ENCODE measurements at places on chromosomes 3 and 15.

- DNase-seq, result no peak
Measured at GRCh38 chr3:15520804-15521572, 518 bp downstream of the COLQ start.

DNA sequence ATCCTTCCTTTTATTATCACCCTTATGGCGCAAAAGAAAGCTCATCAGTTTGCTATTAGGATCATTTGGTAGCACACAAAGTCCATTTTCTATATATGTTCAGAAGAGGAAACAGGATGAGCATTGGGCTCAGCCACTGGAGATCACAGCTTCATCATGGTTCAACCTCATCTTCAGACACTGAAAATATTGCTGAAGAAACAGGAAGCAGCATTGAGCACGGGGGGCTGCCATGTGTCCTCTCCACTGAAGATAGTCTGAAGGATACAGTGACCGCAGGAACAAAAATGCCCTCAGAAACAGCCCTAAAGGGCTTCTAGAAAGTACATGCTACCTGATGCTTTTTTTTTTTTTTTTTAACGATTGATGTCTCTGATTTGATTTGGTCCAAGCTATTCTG is 835.3 kb upstream of the CFAP20DC start:
- DNase-seq, result no peak

DNA sequence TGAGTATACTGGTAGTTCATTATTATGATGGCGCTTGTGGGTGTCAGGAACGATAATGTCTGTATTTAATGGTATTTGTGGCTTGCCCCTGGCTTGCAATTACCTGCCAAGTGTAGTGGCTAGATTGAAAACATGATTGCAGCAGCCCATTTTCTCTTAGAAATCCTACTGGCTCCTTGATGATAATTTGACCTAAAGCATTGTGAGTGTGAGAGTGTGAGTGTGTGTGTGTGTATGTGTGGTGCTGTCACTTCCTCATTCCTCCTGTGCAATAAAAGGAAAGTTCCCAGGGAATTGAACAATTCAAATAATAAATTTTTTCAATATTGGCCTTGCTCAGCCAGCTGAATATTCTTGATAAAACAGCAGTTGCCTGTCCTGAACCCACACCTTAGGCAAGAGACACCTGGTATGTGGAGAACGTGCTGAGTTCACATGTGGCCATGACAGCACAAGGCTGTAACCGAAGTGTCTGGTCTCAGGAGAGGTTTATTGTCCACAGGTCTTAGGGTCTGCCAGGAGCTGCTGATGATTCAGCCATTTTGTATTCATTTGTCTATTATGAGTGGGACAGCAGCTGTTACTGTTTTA is 193.3 kb downstream of the CD47 start:
- no peak for DNase-seq

DNA sequence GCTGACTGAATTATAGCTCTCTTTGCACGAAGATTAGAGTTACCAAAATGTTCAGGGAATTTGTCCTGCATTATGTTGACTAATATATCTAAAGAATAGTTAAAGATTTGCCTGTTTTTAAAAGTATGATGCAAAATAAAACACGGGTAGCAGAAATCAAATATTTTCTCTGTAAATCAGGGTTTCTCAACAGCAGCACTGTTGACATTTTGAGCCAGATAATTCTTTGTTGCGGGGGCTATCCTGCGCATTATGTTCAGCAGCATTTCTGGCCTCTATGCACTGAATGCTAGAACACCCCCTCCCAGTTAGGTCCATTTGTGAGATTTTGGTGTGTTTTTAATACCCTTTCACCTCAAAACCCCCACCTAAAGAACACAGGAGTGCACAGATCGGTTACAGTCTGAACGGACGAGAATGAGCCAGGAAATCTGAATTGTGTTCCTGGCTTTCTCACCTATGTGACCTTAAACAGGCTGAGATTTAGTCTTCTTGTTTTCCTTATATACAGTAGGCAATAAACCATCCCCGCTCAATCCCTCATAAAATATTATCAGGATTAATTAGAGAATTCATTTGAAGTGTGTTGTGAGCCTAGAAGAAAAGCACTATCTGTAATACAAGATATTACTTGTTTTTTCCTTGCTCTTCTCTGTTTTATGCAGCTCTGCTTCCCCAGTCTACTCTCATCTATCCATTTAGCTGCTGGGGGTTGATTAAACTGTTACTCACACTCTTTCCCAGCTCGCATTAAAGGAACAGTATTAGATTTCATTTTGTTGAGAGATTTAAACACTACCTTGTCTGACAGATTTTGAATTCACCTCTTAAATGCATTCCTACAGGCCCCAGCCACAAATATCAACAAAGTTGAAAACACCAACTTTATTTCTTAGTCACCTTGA is 247.5 kb upstream of the GOLIM4 start:
- DNase-seq, result no peak

DNA sequence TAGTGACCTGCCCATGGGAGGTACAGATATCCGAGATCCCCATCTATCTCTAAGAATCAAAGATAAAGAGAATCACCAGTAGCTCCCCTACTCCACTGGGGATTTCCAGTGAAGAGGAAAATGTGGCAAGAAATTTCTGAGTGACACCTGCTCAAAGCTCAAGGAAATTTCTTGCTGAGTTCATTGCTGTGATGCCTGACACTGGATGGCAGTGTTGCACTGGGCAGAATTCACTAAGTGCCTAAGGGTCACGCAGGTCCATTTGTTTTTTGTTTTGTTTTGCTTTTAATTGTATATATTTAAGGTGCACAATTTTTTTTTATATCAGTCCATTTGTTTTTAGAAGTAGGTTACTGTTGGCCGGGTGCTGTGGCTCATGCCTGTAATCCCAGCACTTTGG is 109.5 kb upstream of the KCNAB1 start:
- DNase-seq, result peak; percentile 21

- no peak for DNase-seq
Measured at GRCh38 chr3:38549082-38549481, 52.9 kb downstream of the EXOG start.

DNA sequence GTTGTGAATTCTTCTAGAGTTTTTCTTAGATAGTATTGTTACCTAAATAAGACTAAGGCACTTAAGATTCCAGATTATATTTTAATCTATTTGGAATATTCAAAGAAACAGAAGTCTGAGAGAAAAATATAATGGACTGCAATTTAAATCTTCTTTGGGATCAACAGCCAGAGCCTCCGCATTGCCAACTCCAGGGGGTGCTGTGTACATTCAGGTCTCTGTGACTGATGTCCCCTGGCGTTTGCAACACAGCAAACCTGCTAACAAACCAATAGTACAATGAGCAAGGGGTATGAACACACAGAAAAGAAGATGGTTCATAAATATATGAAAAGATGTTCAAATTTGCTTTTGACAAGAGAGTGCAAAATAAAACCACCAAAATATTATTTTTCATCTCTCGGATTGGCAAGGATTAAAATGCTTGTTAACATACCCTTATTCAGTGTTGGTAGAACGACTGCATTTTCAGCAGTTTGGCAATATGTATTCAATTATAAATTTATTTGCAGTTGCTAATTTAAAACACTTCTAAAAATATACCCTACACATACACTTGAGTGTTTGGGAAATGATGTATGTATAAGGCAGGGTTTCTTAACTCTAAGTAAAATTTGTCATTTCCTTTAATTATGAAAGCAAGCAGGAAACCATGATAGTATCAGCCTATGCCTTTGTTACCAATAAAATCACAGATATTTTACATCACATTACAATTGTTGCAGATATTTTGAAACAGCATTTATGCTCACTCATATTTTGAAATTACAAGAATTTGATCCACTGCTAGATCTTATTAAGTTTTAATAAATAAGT is 16.1 kb upstream of the TM4SF1 start:
- DNase-seq, result no peak

DNA sequence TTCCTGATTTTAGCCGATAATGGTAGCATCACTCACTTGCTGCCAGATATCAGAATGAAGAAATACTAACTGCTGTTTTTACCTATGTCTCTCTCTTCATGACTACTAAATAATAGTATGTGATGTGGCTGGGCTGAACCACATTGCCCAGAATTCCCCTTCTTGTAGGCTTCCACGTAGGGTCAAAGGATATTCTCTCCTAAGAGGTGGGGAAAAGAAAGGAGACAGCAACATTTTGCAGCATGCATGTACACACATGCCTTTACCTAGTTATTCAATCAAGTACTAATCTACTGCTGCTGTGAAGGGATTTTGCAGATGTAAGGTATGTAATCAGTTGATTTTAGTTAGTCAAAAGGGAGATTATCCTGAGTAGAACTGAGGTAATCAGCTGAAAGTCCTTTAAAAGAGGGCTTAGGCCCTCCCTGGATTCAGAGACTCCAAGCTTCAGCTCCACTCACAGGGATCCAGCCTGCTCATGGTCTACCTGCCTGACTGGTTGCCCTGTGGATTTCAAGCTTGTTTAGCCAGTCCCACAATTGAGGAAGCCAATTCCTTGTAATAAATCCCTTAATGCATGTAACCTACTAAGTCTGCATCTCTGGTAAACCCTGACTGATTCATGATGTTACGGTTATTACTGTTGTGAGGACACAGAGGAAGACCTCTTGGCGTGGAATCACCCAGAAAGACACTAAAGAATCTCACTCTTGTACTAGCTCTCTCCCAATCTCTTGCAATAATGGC is 20.4 kb downstream of the PLD1 start:
- no peak for DNase-seq

- DNase-seq, result no peak
Measured at GRCh38 chr3:140870351-140870750, 71.3 kb upstream of the SLC25A36 start.

DNA sequence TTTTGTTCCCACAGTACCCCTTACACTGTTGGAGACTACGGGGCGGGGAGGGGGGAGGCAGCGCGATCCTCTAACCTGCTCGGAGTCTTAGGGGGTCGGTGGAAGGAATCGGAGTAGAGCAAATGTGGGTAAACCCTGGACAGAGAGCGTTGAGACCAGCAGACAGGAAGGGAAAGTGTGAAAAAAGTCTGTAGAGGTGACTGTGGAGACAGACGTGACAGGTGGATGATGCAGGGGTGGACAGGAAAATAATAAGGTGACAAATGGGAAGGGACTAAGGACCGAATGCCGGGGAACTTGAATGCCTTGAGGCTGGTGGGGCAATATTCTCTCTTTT is 424 bp downstream of the EAF2 start:
- DNase-seq, result no peak

DNA sequence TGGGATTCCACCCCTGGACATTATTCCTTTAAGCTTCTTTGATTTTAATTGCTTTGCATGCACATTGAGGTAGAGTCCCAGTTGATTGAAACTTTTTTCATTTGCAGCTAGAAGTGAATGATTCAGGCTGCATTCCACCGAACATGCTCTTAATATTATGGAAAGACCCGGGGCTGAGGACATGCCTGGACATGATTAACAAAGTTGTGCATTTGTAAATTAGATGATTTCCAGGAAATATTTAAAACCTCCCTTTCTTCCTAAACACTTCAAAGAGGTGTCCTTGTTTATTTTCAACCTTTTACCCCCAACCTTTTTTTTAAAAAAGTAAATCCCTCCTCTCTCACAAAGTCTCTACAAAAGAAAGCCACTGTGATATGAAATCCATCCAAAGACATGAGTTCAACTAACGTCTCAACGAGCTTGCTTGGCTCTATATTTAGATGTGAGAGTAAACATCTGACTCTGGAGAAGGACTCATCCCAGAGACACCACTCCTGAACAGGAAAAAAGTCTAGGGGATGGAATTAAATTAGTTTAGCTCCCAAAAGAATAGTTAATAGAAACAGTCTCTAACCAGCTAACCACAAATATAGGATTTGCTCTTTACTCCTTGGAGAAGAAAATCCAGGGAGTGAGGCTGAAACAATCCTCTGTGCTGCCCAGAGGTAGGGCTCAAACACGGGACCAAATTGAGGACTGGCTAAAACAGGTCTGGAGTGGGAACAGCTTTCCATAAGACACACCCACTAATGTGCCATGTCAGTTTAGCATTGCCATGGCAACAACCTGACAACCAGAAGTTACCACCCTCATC is 83.1 kb downstream of the XXYLT1 start:
- no peak for DNase-seq

DNA sequence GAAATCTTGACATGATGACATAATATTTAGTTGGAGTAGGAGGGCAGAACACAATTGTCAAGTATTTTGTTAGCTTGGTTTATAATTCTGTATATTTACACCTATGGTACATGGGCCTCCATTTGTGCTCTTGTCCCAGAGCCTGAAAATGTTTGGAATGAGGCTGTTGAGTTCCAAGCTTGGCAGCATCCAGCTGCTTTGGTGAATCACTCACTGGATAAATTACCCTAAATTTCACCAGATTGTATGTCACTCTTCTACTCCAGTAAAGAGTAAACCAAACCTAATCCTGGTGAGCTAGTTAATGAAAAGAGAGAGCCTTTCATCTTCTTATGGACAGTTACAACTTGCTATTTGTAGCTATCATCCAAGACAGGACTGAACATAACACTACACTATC is 928.7 kb downstream of the DIPK2A start:
- DNase-seq, result no peak

DNA sequence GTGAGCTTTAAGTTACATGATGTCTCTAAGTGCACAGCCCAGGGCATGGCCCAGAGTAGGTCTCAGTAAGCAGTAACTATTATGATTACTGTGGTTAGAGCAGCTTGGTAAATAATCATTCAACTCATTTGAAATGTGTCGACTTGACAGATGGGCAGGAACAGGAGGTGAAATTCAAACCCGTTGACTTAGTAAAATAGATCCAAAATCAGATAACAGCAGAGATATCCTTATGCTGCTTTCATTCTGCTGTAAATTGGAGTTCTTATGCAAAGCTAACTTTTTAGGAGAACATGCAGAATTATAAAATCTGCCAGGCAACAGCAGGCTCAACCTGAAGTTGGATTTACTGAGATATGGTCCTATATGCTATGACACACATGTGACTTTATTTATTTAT is 118.7 kb upstream of the KLHL25 start:
- DNase-seq, result no peak

DNA sequence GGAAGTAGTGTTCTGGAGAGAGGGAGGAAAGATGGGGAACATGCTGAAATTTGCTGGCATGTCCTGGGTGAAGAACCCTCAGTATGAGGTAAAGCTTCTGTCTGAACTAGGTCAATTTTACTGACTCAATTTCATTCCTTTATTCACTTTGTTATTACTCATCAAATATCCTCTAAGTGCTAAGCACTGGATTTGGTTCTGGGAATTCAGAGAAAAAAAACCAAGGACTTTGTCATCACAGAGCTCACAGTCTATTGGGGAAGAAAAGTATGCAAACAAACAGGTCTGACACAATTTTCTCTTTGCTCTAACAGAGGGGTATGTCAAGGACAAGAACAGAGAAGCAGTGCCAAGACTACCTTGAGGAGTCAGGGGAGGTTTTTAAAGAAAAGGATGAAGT is 68.0 kb downstream of the TFG start:
- no peak for DNase-seq

GRCh38 chr3:155363690-155364070 is 70.2 kb upstream of the STRIT1 start:
- DNase-seq, result no peak

Measured in NCI-H460 (cell line).